ENCODE measurements at places on chromosomes 7 and 10. TPM values are rescaled to one million over a fixed set of nuclear protein-coding genes. Genes with fewer than 3 reads are reported as not detected.

- no peak for DNase-seq
Observed at GRCh38 chr7:99005776-99006175, 127.4 kb downstream of the TRRAP start.

GRCh38 chr10:120969219-120969645 is 118.1 kb downstream of the WDR11 start:
- no peak for DNase-seq

DNA sequence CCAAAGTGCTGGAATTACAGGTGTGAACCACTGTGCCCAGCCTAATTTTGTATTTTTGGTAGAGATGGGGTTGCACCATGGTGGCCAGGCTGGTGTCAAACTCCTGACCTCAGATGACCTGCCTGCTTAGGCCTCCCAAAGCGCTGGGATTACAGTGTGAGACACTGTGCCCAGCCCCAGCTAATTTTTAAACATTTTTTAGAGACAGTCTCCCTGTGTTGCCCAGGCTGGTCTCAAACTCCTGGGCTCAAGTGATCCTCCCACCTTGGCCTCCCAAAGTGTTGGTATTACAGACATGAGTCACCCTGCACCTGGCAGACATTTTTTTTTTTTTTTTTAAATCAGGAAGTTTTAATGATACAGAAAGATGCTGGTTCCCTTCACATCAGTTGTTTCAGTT is 15.5 kb downstream of the DENND10 start:
- DNase-seq: no peak

DNA sequence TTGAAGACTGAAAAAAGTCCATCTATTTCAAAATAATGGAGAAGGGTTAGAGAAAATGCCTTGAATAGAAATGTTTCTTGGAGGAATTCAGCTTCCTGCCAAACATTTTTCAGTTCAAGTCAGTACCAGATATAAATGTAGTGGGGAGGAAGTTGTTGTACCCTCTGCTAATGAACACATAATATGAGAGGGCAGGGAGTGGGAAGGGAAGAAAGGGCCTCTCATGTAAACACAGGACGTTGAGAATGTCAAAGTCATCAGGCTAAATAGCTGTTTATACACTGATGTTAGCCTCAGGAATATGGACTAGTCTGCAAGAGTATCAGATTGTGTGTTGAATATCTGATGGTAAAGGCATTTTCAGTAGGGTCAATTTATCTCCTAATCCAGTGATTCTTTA is 37.0 kb downstream of the GPR37 start:
- no peak for DNase-seq

GRCh38 chr10:129023082-129023481 is 444.0 kb upstream of the MGMT start:
- DNase-seq: no peak

DNA sequence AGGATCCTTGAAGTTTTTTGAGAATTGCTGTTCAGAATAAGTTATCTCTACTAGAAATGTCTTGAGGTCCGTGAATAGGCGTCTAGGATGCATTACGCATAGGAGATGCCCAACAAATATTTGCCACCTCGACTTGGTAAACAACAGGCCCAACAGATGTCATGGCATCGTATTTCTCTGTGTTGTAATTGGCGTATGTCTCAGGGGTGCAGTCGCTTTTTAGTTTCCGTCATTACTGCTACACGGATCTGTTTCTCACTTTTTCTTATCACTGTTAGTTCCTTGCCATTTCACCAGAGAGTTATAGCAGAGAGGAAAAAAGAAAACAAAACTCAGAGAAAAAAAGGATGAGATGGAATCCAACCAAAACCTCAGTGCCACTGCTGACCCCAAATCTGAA is 73.0 kb upstream of the SFMBT2 start:
- no peak for DNase-seq

DNA sequence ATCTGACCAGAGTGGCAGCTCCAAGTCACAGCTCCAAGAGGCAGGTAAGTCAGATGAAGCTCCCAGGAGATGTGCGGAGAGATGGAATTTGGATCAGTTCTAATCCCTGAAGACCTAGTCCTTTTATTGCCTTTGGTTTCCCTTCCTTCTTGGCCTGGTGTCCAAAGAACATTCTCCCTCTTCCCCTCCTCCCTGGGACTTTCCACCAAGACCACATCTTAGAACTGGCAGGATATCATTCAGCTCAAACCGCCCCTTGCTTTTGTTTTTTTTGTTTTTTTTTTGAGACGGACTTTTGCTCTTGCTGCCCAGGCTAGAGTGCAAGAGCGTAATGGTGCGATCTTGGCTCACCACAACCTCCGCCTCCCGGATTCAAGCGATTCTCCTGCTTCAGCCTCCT is 190.8 kb downstream of the GFRA1 start:
- DNase-seq: no peak

DNA sequence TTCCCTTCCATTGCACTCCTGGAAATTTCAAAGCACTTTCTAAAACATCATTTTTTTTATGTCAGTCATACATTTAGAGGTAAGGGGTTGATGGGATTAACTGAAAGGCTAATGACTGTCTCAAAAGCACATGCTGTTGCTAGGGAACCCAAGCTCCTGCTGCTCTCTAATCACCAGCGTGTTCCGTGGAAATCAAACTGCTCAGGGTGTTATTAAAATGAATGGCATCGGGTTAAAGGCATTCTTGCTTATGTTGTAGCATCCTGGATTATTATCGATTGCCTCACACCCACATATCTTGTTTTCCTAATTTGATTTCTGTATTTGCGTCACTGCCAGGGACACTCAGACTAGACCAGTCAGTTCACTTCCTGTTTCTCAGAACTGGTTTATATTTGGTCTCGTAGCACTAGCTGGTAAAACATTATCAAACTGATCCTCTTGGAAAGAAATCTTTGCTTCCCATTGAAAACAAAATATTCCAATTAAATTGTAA is 216.5 kb upstream of the MKLN1 start:
- no peak for DNase-seq

DNA sequence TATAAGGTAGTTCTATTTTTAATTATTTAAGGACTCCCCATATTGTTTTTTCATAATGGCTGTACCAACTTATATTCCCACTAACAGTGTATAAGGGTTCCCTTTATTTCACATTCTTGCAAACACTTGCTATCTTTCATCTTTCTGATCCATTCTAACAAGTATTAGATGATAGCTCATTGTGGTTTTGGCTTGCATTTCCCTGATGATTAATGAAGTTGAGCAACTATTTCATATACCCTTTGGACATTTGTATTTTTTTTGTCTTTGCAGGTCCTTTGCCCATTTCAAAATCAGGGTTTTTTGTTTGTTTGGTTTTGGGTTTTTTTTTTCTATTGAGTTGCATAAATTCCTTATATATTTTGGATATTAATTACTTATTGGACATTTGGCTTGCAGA is 107.2 kb downstream of the EPC1 start:
- no peak for DNase-seq

GRCh38 chr7:42128703-42129102 is 108.3 kb downstream of the GLI3 start:
- no peak for DNase-seq

- DNase-seq: no peak
Observed at GRCh38 chr10:5297996-5298395, 66.8 kb upstream of the UCN3 start.

DNA sequence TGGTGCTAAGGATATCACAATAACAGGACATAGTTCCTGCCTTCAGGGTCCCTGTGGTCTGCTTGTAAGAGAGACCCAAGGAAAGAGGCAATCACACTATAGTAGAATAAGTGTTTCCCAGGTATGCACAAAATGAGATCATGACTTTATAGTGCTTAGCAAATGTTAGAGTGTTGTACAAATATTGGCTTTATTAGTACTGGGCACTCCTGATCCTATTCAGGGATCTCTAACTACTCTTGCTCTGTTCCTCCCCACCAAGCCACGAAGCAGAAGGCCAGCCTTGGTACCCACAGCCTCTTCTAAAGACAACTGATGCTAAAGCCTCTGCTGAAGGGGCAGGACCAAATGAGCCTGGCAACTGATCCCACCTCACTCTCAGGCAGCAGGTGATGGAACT is 75.1 kb downstream of the HERPUD2 start:
- no peak for DNase-seq

- no peak for DNase-seq
Observed at GRCh38 chr7:121276313-121276712, 52.5 kb upstream of the WNT16 start.

DNA sequence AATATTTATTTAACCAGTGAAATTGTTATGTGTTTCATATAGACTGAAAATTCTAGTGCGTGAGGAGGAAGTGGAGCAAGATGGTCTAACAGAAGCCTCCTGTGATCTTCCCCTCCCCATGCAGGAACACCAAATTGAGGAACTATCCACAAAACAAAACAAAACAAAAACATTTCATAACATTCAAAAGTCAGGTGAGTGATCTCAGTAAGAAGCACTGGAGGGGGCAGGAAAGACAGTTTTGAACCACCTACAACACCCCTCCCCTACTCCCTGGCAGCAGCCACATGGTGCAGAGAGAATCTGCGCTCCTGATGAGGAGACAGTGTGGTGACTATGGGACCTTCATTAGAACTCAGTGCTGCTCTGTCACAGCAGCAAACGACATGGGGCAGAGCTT is 221.9 kb upstream of the SEMA3C start:
- no peak for DNase-seq

DNA sequence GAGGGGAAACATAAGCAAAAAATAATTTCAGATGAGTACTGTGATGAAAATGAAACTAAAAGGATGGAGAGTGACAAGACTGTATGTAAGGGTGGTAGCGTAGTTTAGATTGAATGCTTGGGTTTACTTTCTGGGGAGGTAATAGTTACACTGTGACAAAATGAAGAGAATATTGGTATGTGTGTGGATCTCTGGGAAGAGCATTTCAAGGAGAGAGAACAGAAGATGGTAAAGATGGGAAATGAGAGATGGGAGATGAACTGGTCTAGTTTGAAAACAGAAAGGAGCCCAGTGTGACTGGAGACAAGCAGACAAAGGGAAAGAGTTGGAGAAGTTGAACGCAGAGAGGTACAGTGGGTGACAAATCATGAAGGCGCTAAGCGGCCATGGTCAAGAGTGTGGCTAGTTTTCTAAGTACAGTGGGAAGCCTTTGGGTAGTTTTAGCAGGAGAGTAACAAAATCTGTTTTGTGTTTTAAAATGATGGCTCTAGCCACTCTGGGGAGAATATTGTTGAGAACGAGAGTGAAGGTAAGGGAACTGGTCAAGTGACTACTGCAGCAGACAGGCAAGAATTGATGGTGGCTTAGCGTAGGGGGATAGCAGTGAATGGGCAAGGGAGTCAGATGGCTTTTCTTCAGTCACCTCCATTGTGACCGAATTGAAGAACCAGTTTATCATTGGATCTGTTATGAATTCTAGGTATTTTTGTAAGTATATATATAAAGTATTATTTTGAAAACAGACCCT is 22.6 kb downstream of the PALS2 start:
- DNase-seq: no peak

DNA sequence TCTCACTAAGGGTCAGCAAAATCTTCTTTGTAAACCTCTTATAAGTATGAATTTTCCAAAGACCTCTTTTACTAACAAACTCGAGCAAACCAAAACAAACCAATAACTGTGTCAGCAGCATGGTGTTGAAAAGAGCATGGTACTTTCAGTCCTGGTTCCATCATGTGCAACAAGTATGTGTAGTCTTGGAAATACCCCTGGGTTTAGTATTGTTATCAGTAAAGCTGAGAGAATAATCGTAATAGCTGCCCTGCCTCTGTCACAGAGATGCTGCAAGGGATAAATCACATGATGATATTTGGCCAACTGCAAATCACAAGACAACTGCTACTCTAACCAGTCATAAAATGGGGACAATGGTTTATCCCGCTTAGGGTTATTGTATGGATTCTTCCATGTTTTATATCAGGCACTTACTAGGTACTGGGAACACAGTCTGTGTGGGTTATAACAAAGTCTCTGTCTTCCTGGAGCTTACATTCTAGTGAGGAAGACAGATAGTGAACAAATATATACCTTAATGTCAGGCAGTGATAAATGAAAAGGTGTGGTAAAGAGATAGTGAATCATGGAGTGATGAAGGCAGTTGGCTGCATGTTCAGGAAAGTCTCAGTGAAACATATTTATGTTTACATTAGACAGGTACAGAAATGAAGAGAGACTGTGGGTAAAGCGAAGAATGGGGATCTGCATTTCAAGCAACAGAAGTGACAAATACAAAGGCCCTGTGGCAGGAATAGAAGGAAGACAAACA is 60.5 kb upstream of the C10orf90 start:
- DNase-seq: no peak

GRCh38 chr7:42868480-42868879 is 43.4 kb downstream of the C7orf25 start:
- DNase-seq: no peak

DNA sequence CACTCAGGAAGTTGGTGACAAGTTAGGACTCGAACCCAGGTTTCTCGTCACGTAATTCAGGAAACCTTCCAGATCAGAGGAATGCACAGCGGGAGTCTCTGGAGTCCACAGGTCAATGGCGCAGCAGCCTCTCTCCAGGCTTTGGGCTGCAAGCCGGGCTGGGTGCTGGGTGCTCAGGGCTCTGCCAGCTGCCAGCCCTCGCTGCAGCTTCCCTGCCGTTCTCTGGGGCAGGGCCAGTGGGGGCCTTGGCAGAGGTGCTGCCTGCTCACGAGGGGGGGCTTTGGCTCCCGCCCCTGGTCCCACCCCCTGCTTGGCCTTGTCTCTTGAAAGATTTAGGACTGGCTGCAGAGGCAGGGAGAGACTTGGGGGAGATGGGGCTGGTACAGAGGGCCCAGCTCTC is at the start of gene TACR2:
Gene TACR2, minus strand, starts transcription at position 224 of the 400 bp plus-strand sequence. CDS start 595 bp downstream, outside the sequence.
- DNase-seq: no peak

- no peak for DNase-seq
Observed at GRCh38 chr7:133940368-133940767, 186.8 kb upstream of the LRGUK start.

- DNase-seq: no peak
Observed at GRCh38 chr10:972763-973162, 15.5 kb upstream of the GTPBP4 start.

DLG5 gene
- total RNA-seq: 7.4 TPM

CALY gene
- 3.8 TPM for total RNA-seq

IFIT1 gene
- total RNA-seq: 5.1 TPM

RNF133 gene
- total RNA-seq: not detected

CPVL gene
- 3.8 TPM for total RNA-seq

POU6F2 gene
- total RNA-seq: not detected

GBF1 gene
- 28.8 TPM for total RNA-seq

CHRM2 gene
- not detected for total RNA-seq

GDF2 gene
- not detected for total RNA-seq

STEAP4 gene
- not detected for total RNA-seq

ARHGEF35 gene
- total RNA-seq: 3.2 TPM

SLK gene
- 20.5 TPM for total RNA-seq

MRC1 gene
- 0.08 TPM for total RNA-seq

SMNDC1 gene
- total RNA-seq: 48.1 TPM

DPYSL4 gene
- total RNA-seq: 0.64 TPM
